ENCODE measurements at places on chromosomes 16 and 17.
A peak's percentile ranks its signal among the peaks of the same experiment; 100 is the strongest.

DNA sequence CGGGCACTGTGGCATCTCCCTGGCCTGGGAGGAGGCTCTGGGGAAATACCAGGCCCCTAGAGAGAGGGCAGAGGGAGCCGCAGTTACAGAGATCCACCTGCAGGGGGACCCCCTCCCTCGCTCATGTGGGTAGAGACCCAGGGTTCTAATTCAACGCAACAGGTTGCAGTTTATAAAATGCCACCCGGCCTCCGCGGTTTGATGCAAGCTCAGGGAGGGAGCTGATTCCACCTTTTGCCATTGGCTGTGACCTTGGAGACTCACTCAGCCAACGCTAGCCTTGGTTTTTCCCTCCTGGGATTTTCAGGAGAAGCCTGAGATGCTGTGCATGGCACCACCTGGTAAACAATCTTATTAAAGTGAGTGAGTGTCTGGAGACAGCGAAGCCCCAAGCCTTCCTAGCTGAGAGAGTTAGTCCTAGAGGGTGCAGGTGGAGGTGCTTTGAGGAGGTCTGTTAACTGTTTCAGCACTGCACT lies 12.1 kb downstream of the TTLL6 start:
- no peak for DNase-seq

DNA sequence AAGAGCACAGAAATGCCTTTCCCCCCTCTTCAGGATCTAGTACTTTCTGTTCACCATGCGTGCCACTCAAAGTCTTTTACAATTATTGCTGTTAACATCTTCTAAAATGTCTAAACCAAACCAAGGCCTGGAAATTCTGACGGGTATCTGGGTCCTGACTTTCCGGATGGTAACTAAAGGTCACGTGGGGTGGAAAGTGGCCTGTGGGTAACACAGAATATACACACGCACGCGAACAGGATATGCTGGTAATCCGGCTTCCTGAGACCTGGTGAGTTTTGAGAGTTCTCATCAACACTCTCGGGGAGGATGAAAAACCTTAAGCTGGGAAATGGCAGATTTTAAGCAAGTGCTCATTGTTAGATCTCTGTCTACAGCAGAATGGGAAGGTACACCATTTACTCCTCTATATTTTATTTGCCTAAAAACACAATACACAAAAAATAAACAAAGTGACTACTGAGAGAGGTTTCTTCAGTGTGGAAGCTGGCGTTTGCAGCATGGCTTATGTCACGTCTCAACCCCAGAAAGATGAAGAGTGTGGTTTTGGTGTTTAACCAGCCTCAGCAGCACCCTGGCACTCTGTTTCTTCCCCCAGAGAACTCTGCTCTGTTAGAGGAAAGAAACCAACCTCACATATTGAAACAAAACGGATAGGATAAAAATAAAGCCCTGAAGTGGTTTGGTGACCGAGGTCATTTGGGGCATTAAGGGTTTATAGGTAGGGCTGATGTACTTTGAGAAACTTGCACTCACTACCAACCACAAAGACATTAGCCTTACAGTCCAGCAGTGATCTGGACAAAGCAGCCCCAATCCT lies 37.3 kb downstream of the SMG6 start:
- no peak for DNase-seq

GRCh38 chr17:73007407-73007806 lies 85.1 kb downstream of the SLC39A11 start:
- DNase-seq: no peak

- DNase-seq: no peak
Observed at GRCh38 chr16:78446992-78447563, 347.6 kb downstream of the WWOX start.

DNA sequence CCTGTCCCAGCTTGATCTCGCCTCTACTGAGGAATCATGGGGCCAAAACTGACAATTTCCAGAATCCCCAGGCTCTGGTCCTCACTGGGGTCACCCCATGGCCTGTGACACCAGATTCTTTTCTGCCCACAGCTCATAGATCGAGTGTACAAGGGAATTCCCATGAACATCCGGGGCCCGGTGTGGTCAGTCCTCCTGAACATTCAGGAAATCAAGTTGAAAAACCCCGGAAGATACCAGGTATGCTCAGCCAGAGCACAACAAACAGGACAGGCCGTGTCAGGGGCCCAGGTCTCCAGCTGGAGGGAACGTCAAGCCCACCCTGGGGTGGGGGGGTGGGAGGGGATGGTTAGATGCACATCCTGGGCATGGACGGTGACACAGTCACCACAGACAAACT lies 17.5 kb downstream of the USP6 start:
- no peak for DNase-seq

DNA sequence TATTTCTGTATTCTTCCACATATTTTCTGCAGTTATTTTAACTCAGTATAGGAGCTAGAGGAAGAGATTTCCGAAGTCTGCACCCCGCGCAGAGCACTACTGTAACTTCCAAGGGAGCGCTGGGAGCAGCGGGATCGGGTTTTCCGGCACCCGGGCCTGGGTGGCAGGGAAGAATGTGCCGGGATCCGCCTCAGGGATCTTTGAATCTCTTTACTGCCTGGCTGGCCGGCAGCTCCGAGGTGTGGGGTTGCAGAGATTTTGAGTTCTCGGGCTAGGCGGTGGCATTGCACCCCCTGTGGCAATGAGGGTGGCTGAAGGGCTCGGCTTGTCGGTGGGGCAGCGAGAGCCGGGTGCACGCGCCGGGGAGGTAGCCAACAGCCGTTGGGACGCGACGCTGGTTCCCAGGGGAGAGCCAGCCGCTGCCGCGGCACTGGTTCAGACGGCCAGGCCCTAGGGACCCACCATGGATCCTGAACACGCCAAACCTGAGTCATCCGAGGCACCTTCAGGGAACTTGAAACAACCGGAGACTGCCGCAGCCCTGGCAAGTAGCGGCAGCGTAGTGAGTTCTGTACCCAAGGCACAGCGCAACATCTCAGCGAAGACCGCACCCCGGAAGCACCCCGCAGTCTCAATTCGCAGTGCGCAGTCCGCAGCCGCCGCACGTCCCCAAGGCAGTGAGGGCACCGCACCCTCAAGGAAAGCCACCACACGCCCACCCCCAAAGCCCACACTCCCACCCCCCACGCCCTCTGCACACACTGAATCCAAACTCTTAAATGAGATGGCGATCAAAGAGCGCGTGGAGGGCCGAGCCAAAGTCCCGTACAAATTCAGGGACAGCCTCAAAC lies at the start of gene CMTM1:
Gene CMTM1, plus strand, starts transcription at position 389 of the 851 bp plus-strand sequence. Its CDS starts 75 bp downstream, at position 464.
- DNase-seq: no peak

- no peak for DNase-seq
Observed at GRCh38 chr16:31880322-31880979, 6.8 kb downstream of the ZNF267 start.

DNA sequence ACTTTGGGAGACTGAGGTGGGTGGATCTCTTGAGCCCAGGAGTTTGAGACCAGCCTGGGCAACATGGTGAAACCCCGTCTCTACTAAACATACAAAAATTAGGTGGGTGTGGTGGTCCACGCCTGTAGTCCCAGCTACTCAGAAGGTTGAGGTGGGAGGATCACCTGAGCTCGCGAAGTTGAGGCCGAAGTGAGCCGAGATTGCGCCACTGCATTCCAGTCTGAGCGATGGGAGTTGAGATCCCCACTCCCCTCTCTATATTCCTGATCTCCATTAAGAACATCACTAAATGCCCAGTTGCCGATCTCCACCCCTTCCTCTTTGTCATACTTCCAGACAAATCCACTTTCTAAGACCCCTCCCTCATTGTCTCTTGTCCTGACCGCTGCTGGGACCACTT lies 24.3 kb upstream of the ZNF652 start:
- no peak for DNase-seq

DNA sequence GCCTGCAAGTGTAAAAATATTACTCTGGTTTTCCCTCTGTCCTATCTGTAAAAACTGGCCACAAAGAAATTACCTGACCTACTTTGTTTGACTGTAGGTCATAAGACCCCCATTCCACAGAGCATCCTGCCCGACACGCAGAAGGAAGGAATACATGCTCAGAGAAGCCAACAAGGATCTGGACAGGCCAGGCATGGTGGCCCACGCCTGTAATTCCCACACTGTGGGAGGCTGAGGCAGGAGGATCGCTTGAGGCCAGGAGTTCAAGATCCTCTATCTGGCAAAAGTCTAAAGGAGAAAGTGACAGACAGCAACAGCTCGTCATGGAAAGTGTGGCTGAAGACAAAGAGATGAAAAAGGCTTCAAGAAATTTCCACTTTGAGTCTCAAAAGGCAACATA lies 78.2 kb upstream of the RNU2-1 start:
- no peak for DNase-seq

- peak; percentile 58 for DNase-seq
Observed at GRCh38 chr16:31130899-31131298, 4.6 kb downstream of the PRSS8 start.

- peak; percentile 44 for DNase-seq
Observed at GRCh38 chr17:63961355-63962212, 11.1 kb downstream of the SCN4A start.

- DNase-seq: no peak
Observed at GRCh38 chr17:2210726-2211125, 92.9 kb downstream of the SMG6 start.

Measured in NCI-H2029 treated with DMSO at 0.1 percent for 48 hours (cell line).